ENCODE measurements at places on chromosomes 1 and 21.

GRCh38 chr1:221604948-221605347 lies 136.9 kb downstream of the DUSP10 start:
- DNase-seq, result no peak

DNA sequence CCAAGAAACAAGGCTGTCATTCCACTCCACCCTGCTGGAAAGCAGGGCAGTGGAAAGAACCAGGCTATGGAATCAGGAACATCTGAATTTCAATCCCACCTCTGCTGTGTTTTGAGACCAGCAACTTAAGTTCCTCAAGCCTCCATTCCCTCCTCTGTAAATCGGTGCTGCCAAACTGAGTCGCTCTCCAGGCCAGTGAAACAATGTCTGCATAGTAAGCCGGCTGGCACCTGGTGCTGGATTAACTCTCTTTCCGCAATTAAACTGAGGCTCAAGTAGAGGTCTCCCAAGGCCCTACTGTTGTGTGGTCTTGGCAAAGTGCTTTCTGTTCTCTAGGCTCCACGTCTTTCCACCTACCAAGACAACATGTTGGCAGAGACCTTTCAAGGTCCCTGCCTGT lies 65.3 kb downstream of the SSBP3 start:
- no peak for DNase-seq

DNA sequence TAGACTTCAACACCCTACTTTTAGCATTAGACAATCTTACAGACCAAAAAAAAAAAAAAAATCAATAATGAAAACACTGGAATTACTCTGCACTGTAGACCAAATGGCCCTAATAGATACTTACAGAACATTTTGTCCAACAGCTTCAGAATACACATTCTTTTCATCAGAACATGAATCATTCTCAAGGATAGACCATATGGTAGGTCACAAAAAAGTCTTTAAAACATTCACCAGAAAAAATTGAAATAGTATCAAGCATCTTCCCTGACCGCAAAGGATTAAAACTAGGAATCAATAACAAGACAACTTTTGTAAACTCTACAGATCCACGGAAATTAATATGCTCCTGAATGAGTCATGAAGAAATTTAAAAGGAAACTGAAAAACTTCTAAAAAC lies 22.5 kb downstream of the ZNF670 start:
- no peak for DNase-seq

GRCh38 chr1:209675565-209676154 lies 448 bp downstream of the G0S2 start:
- no peak for DNase-seq

GRCh38 chr1:67685558-67686266 lies 711 bp downstream of the GADD45A start:
- DNase-seq, result no peak

DNA sequence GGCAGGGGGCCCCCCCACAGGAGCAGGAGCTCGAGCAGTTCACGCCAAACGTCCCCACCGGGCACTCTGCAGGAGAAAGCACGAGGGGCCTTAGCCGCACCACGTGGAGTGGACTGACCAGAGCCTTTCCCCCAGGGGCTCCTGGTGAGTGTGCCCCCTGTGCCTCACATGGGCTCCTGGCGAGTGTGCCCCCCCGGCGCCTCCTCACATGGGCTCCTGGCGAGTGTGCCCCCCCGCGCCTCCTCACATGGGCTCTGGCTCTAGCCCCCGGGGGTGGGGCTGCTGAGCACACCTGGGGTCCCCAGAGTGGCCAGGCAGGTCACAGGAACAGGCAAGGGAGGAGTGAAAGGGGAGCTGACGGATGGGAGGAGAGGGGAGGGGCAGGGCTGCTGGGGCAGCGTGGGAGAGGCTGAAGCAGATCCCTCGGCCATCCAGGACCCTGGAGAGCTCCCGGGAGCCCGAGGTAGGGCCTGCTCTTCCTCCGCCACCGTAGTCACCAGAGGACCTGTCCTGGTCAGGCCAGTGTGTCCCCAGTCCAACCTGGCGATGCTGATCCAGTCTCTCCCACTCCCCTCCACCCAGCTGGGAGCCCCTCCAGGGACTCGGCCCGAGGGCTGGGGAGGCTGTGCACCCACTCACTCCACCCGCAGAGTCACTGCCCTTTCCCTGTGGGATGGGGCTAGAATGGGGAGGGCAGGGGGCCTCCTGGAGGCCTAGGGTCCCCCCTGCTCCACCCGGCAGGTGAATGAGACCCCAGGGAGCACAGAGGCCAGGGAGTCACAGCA lies 47.6 kb downstream of the ARHGEF16 start:
- no peak for DNase-seq

DNA sequence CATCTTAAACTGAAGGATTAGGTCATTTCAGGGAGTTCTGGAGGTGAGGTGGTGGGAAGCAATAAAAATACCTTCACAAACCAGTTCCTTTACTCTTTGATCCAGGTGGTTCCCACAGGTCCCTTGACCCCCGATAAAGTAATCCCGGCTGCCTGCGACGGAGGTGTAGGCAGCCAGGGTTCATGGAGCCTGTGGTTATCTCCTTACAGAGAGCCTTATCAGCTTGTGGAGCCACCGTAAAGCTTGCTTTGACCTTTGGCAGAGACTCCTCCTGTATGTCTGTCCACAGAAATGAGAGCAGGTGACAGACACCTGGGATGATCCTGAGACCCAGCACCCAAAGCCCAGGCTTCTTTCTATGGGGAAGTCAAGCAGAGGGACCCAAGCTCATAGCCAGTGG lies 243.4 kb downstream of the KIF26B start:
- no peak for DNase-seq

DNA sequence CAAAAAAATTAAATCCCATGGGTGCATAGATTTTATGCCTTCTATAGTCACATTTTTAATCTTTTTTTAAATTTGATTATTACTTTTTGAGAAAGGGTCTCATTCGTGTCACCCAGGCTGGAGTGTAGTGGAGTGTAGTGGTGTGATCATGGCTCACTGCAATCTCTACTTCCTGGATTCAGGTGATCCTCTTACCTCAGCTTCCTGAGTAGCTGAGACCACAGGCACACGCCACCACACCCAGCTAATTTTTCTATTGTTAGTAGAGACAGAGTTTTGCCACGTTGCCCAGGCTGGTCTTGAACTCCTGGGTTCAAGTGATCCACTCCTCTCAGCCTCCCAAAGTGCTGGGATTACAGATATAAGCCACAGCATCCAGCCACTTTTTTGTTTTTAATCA lies 10.4 kb downstream of the CBR3 start:
- DNase-seq, result no peak

- no peak for DNase-seq
Measured at GRCh38 chr1:185559684-185560331, 174.4 kb upstream of the HMCN1 start.

GRCh38 chr1:117630423-117630998 lies 24.7 kb downstream of the TENT5C start:
- DNase-seq, result no peak

DNA sequence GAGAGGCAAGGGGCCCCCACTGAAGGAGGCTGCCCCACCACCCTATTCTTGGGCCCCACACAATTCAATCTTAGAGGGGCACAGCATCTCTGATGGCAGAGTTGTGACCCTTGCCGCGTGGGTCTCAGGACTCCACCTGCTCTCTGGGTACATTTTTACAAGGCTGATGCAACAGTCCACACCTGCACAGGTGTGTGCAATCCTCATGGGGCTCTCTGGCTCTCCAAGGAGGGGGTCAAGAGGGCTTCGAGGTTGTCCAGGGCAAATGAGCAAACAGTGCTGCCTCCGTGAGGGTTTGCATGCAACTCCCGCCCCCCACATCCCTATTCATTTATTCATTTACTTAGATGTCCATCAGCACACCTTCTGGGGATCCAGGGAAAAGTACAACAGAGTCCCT lies 81.6 kb upstream of the IFFO2 start:
- no peak for DNase-seq

DNA sequence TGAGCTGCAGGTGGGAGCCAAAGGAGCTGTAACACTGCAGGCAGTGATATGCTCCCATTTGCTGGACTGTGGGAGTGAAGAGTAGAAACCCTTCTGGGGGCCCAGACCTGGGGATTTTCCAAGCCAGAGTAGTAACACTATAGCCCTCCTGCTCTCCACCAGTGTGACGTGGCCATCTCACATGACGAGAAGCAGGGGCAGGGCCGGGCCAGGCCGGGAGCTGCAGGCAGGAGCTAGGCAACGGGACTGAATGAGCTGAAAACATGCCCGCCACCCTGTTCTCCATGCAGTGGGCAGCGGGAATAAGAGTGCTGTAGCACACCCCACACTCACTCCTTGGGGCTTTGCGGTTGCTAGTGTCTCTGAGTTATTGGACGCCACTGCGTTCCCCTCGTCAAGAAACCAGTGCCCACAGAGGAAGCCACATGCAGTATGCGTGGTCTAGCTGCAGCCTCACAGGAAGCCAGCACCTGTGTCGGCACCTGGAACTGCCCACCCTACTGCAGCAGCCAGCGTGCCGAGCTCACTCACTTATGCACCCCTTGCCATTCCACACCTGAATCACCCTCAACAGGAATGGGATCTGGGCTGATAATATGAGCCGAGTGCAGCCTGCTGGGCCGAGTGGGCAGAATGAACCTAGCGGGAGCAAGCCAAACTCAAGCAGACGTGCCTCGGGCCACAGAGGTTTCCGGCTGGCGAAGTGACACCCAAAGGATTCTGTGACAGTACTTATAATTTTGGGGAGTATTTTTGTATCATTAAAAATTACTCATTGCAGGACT lies 1389.6 kb downstream of the KCNT2 start:
- DNase-seq, result no peak

DNA sequence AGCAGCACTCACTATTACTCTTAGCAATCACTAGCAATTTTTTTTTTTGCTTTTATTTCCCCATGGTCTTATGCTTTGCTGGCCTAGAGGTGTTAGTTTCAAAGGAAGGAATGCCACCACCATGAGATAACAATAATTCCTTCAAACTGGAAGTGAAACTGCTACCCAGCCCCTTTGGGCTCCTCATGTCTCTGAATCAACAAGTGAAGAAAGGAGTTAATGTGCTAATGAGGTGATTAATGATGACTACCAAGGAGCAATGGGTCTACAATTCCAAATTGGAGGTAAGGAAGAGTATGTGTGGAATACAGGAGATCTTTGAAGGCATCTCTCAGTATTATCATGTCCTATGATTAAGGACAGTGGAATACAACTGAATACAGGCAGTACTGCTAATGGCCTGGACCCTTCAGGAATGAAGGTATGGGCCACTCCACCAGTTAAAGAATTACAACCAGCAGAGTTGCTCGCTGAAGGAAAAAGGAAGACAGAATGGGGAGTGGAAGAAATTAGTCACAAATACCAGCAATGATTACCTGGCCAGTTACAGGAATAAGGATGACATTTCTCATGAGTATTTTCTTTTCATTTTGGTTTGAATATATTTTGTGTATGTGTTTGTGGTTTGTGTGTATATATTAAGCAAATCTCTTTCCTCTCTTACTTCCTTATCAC lies 652.9 kb downstream of the ADGRL2 start:
- no peak for DNase-seq

DNA sequence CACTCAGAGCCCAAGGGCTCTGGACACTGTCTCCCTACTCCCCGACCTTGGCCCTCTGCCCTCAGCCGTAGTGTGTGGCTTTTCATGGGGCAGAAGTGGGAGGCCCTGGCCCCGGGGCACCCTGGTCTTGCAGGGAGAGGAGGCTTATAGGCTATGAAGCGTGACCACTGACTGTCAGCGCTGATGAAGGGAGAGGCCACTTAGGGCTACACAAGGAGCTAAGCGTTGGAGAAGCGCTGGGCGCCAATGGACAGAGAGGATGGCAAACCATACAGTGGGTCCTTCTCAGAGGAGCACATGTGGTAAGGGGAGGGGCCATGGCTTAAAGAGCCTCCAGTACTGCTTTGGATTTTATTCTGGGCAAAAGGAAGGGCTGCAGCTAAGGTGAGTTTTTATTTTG lies 7.9 kb downstream of the CRABP2 start:
- no peak for DNase-seq

GRCh38 chr1:205204552-205204951 lies 7.0 kb downstream of the DSTYK start:
- no peak for DNase-seq

GRCh38 chr1:35595684-35596083 lies 22.6 kb downstream of the TFAP2E start:
- DNase-seq, result no peak

GRCh38 chr21:33350676-33351075 lies 25.9 kb downstream of the IFNAR1 start:
- no peak for DNase-seq

GRCh38 chr21:21018821-21019220 lies 20.6 kb downstream of the NCAM2 start:
- DNase-seq, result no peak

DNA sequence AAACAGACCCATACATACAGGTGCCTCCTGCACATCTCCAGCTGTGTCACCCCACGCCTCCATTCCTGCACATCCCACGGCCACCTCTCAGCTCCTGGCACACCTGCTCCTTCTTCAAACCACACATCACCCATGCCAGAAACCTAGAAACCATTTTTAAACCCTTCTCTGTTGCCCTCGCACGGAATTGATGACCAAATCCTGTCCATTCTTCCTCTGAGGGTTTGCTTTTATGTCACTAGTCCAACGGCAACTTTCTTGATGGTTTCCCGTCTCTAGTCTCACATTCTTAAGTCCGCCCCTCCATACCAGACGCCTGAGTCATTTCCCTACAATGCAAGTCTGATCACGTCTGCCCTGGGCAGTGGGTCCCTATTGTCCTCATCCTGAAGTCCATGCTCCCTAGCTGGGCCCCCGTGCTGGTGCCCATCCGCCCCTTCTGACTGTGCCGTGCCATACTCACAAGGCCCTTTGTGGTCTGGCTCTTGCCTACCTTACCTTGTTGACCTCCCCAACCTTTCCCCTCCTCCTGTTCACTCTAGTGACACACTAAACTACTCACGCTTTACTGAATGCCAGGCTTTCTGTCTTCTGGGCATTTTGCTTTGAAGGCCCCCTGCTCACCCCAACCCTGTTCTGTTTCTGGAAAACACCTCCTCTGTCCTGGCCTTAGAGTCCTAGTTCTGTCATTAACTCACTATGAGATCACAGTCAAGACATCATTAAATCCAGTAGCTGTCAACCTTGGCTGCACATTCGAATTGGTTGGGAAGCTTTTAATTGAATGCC lies 17.6 kb downstream of the SLC2A1 start:
- DNase-seq, result no peak

- DNase-seq, result no peak
Measured at GRCh38 chr1:41698916-41699860, 214.7 kb upstream of the EDN2 start.

DNA sequence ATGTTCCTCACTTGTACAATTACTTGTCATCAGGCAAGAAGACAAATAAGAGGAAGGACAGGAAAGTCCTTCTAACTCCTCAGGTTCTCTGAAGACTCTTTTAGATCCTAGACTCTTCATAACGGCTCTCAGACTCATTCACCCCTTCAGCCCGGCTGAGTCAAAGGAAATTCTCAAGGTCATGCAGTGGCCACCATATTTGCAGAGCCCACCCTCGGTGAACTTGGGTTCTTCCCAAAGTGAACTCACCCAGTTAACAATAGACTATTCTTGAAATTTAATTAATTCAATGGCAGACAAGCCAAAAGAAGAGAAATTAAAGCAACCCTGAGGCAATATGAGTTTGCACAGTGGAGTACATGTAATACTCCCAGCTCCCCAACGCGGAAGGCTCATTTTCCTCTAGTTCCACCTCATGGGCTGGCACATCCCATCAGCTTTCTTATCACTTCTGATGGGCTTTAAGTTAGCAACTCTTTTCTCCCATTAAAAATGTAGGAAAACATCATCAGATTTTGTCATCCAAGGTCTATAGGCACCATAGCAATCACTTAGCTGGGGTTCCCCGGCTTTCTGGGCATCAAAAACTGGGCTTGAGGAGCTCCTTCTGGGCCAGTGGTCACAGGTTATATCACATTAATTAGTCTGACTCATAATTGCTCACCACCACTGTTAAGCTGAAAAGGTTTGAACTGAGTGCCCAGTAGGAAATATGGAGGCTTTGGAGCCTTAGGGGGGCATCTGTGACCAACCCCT lies 27.8 kb upstream of the TIAM1 start:
- no peak for DNase-seq
